Breast epithelium (tissue), 4 donors: ENCODE measurements at places on chromosomes 1 and 21. TPM values are rescaled to one million over a fixed set of nuclear protein-coding genes. Genes with fewer than 3 reads are reported as not detected.

DNA sequence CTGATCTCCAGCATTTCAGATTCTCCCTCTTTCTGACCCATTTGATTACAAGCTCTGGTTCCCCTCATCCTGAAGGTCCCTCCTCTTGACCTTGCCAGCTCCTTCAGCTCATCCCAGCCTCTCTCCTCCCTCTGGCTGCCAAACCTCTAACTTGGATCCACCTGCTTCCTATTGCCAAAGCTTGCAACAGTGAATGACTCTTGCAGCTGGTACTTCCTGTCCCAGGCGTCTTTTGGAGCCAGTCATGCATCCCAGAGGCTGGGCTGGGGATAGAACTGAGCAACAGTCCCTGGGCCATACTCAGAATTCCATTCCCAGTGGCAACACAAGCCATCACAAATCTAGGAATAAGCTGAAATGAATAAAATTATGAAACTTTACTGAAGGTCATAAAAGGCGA is 27.7 kb upstream of the SPOCD1 start:
- DNase-seq: peak; percentile 78

GRCh38 chr1:75198761-75199160 is 64.6 kb downstream of the LHX8 start:
- DNase-seq: no peak

DNA sequence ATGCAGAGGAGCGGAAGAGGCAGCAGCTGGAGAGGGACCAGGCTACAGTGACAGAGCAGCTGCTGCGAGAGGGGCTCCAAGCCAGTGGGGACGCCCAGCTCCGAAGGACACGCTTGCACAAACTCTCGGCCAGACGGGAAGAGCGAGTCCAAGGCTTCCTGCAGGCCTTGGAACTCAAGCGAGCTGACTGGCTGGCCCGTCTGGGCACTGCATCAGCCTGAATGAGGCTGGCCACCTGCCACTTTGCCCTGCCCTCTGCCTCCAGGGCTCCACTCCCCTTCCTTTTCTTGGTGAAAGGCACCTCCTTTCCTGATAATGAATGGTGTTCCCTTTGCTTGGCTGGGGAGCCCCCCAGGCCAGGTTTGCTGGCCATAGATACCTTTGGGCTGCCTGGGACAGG is 3.3 kb upstream of the HMGN2 start:
- DNase-seq: no peak

DNA sequence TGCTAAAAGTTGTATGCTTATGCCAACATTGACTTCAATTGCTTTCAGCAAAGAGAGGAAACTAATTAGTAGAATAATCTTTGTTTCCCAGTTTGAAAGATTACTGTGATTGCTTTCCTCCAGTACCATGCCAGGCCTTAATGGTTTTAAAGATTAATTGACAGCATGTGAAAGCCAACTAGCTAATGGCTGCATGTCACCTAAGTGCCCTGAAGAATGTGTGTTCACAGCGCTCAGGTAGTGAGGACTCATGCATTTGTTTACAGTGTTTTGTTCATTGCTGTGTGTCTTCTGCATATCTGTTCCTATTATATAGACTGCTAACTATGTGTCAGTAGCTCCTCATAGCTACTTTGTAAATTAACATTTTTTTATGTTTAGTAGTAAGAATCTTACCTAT is 335.6 kb downstream of the LRRIQ3 start:
- DNase-seq: no peak

DNA sequence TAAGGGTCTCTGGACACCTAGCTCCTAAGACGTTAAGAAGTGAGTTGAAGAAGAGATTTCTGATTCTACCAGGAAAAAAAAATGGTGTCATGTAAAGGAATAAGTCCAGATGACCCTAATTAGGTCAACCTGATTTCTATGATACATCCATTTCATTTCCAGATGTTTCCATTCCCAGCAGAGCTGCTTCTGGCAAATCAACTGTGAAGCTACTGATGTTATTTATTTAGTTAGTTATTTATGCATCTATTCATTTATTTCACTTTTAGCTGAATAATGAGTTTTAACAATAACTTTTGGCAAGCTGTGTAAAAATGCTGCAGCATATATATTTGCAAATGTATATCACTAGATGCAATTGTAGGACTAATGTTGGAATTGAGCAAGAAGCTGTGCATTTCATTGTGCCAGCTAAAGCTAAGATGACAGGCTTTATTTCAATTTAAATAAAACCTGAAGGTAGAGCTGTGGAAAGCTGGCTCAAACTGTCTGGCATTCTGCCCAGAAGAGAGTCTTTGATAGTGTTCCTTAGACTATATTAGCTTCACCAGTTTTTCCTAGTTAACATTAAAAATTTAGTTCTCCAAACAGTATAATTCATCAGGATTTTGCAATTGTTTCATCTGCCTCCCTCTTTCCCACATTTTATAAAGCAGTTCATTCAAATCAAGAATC is 1164.4 kb upstream of the ADGRL4 start:
- DNase-seq: no peak

- no peak for DNase-seq
These were observed 53.4 kb upstream of the GJB5 start for GRCh38 chr1:34701326-34702060.

DNA sequence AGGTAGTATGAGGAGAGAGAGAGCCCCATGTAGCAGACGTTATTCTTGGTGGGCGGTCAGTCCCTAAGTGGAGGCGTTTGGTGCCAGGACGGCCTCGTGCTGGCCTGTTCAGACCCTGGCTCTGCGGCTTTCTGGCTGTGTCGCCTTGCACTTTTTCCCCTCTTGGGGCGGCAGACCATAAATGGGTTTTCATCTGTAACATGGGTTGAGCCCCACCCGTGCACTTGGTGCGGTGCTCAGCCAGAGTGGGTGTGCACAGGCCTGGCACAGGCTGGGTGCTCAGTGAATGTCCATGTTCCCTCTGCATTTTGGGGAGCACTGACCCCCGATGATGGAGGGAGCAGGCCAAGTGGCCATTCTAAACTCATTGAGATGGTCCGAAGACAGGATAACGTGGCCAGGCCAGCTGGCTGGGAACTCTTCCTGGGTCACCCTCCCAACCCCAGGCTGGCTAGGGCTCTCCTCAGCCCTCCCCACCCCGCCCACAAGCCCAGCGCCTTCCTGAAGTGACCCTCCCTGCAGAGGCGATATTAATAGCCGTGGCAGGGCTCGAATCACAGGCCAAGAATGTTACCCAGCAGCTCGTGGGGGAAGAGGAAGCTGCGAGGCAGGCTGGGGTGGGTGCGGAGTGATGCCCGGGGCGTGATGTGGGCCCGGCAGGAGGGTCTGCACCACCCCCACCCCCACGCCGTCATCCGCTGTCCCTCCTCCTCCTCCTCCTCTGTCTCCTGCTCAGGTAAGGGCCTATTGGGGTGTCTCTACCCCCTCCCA is 78.5 kb downstream of the ARHGEF10L start:
- DNase-seq: no peak

PLEKHN1 gene
- 1.6 TPM for total RNA-seq

TCHH gene
- under 0.01 TPM for total RNA-seq

HSD3B1 gene
- not detected for total RNA-seq

SMPDL3B gene
- 13.8 TPM for total RNA-seq

PADI3 gene
- total RNA-seq: not detected

SAMSN1 gene
- total RNA-seq: 7.5 TPM

SPATA1 gene
- total RNA-seq: 0.16 TPM

FAM78B gene
- 0.98 TPM for total RNA-seq
